ENCODE measurements at places on chromosomes 7 and 10. TPM values are rescaled to one million over a fixed set of nuclear protein-coding genes. Genes with fewer than 3 reads are reported as not detected.

The C7orf33 gene
- not detected for total RNA-seq

DNA sequence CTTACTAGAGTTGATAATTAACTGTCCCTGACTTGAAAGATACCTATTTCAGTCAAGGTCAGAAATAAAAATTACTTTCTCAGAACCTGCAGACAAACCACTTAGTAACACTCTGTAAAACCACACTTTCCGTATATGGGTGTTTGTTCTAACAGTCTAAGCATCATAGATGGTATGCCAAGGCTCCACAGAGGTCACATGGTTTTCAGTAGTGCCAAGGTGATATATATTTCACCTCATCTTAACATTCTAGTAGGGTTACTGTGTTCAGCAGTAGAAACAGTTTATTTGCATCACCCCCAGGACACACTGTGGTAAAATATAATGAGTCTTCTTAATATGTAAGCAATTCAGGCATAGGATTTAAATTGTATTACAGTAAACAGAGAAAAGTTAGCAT is 61.5 kb downstream of the KCND2 start:
- DNase-seq = no peak

DNA sequence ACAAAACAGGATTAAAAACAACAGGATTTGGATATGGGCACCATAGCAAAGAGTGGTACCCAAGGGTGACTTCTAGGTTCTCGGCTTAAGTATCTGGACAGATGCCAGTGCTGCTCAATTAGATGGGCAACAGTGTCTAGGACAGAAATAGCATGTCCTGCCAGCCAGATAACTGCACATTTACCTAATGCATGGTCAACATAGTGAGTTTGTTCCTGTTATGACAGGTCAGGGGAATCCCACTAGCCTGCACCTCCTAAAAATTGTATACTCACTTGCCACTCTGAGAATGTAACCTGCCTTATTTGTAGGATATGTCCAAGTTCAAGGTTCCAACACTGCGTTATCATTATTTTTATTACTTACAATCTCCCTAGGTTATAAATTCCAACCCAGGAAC is 471.7 kb downstream of the GRM8 start:
- DNase-seq = no peak

The ELN gene
- 0.64 TPM for total RNA-seq

DNA sequence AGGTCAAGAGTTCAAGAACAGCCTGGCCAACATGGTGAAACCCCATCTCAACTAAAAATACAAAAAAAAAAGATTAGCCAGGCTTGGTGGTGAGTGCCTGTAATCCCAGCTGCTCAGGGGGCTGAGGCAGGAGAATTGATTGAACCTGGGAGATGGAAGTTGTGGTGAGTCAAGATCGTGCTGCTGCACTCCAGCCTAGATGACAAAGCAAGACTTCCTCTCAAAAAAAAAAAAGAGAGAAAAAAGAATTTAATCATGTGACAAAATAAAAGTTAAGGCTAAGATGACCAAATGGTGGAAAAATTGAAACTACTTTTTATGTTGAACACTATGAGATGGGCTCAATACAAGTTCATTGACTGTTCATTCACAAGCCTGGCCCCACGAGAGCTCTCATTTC is 141.1 kb upstream of the WDR11 start:
- no peak for DNase-seq

- DNase-seq = no peak
These were observed 445.2 kb downstream of the KCNMA1 start for GRCh38 chr10:77192402-77192801.

- no peak for DNase-seq
These were observed 163.6 kb upstream of the KMT2E start for GRCh38 chr7:104850374-104850773.

The TAX1BP1 gene
- 70.9 TPM for total RNA-seq

The SMNDC1 gene
- total RNA-seq = 6.8 TPM

DNA sequence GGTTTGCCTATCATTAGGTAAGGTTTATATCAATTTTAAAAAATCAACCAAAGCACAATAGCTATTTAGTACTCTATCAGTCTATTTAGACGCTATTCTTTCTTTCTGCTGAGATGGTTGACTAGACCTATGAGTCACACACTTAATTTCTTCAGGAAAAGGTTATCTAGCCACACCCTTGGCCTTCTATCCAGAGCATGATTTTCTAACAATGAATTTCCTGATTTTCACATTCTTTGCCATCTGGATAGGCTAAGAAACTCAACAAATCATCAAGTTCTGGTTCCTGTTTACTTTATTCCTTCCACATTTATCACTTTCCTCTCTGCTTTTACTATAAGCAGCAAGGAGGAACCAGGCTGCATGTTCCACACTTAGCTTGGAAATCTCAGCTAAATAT is 8.1 kb downstream of the PRPS1L1 start:
- peak; percentile 72 for DNase-seq

The NODAL gene
- total RNA-seq = not detected

DNA sequence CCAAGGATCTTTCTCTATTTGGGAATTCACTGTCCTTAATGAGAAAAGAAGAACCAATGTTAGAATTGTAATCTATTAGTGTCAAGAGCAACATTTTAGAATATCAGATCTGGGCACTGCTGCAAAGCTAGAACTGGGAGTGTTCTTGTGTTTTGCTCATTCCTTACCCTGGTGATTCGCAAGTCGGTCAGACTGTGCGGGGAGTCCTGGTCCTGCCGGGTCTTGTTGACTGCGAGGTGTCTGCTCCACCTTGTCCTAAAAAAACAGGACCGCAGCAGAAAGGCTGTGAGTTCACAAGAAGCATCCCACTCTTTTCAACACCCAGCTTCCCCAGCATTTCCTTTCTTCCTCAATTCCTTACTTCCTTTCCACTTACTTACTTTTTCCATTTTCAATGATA is 79.0 kb downstream of the GRB10 start:
- no peak for DNase-seq

DNA sequence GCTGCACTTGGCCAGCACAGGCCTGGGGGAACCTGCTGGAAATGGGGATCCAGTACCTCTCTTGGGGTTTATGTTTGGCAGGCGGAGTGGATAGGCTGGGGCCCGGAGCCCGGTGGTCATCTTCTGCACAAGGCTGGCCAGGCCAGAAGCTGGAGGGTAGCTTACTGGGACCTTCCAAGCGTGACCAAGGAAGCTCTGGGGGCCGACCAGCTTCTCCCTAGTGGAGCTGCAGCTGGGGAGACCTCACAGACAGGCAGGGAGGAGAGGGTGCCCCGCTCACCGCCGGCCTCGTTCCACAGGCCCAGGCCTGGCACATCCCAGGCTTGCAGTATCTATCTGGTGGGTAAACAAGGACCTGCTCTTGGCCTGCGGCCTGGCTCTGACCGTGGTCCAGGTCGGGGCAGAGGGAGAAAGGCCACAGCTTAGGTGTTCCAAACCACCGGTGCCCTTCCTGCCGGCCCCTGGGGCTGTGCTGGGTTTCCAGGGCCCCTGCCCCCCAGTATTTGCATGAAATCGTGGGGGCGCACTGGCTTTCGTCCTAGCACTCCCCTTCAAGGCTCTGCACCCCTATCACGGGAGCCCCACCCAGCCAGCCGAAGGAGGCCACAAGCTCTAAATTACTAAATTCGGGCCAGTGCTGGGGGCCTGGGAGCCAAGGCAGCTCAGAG is 1.5 kb upstream of the ELFN1 start:
- DNase-seq = no peak

- no peak for DNase-seq
These were observed 361.4 kb upstream of the NPSR1 start for GRCh38 chr7:34296663-34297062.

The C7orf57 gene
- total RNA-seq = under 0.01 TPM

DNA sequence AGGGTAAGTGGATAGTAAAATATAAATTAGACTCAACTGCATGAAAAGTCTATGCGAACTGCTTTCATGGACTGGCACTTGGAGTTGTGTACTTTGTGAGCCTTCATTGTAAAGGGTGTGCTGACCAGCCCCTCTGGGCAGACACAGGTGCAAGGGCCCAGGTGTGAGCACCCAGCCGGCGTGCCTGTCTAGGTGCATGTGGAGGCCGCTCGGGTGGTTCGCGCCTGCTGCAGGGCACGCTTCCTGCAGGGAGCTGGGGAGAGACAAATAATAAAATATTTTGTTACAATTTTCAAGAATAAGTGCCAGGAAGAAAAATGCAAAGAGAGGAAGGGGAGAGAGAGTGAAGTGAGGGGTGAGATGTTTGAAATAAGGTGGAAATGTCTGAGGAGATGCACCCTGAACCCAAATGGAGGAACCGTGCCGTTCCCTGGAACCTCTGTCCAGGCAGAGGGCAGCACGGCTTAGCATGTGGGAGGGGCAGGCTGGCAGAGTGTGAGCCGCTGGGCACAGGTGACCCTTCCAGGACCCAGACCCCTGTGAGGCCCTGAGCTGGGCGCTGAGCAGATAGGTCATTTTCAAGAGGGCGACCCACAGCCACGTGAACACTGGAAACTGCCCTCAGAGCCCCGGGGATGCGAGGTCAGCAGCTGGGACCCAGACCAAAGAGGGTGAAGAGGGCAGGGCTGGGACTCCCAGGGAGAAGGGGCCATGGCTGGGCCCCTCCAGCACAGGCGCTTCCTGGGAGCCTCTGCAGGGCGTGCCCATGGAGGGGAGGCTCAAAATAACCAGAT is 28.7 kb downstream of the RNF32 start:
- DNase-seq = no peak

- DNase-seq = peak; percentile 79
These were observed 23.4 kb downstream of the MAD1L1 start for GRCh38 chr7:2209146-2209960.

GRCh38 chr7:91193141-91193540 is 71.1 kb upstream of the FZD1 start:
- peak; percentile 5 for DNase-seq

The ARHGEF5 gene
- total RNA-seq = 1.9 TPM

DNA sequence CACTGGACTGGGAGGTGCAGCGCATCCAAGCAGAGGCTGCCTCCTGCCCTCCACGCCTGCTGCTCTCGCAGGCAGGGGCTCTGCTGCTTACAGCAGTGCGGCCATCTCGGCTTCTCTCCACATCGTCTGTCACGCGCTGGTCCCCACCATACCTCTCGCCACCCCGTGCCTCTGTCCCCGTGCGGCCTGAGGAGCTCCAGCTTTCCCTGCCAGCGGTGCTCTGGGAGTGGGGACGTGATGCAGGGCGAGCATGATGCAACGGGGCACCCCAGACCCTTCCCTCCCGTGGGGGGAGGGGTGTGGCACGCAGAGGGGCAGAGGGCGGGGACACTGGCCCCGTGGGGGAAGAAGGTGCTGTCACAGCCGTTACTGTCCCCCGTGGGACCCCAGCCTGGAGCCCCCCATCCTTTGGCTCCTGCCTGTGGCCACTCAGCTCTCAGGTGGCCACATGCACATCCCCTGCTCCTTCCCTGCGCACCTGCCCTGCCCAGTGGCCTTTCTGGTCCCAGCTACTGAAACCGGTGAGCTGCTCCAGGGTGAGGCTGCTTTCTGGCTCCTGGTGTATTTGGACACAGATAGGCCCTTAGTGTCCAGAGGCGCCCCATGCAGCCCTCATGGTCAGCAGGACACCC is 9.0 kb downstream of the GET4 start:
- no peak for DNase-seq

DNA sequence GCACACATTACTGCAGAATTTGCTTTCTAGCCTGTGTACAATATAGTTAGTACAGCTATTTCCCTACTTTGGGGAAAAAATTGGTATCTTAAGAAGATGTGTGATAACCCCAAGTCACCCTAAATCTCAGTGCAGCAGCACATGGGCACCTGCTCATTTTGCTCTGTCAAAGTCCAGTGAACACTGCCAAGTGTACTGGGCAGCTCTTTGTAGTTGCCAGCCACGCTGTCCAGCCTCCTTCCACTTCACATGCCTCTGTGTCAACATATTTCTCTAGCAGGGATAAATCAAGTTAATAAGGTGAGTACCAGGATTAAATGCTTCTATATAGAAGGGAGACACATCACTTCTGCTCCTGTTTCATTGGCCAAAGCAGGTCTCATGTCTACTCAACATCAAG is 87.1 kb upstream of the CDC14C start:
- DNase-seq = no peak

GRCh38 chr7:123787220-123788007 is 38.6 kb upstream of the WASL start:
- peak; percentile 29 for DNase-seq

Data from fibroblast of villous mesenchyme (primary cell).